ENCODE measurements at places on chromosomes 1 and 21.

- no peak for DNase-seq
Measured at GRCh38 chr1:212981571-212982328, 31.4 kb downstream of the VASH2 start.

GRCh38 chr21:38948377-38949069 lies 142.8 kb downstream of the ETS2 start:
- no peak for DNase-seq

DNA sequence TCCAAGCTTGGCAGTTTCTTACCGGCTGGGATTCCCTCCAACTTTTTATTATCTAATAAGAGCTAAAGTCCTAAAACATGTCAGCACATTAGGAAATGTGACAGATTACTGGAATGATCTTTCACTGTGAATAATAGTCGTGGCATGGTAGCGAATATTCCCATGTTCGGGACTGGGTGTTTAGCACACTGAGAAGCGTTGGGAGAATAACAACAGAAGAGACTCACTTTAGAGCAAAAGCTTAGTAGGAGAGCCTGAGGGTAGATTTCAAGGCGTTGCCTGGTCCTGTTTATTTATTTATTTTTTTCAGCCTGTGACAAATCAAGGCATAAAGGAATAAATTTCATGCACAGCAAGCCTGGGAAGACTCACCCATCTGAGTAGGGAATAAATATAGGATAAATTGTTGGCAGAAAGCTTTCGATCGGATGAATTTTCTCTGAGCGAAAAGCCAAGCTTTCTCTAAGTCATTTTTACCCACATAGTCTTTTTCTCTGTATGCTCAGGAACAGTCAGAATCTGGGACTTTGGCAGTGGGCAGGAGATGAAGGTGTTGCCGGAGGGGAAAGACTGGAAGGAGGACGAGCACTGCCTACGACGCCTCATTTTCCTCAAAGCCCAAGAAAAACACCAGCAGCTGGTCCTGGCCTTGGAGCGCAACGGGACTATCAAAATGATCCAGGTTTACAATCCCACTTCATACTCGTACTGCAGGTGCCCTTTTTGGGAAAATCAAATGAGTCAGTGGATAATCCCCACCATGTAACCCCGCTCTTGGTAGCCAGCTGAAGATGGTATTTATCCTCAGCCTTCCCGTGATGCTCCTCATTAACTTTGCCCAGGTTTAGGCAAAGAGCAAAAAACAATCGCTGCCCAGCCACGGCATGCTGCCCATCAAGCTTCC lies 97.2 kb downstream of the WDR64 start:
- DNase-seq = no peak

- no peak for DNase-seq
Measured at GRCh38 chr1:161915978-161916377, 107.7 kb downstream of the OLFML2B start.

DNA sequence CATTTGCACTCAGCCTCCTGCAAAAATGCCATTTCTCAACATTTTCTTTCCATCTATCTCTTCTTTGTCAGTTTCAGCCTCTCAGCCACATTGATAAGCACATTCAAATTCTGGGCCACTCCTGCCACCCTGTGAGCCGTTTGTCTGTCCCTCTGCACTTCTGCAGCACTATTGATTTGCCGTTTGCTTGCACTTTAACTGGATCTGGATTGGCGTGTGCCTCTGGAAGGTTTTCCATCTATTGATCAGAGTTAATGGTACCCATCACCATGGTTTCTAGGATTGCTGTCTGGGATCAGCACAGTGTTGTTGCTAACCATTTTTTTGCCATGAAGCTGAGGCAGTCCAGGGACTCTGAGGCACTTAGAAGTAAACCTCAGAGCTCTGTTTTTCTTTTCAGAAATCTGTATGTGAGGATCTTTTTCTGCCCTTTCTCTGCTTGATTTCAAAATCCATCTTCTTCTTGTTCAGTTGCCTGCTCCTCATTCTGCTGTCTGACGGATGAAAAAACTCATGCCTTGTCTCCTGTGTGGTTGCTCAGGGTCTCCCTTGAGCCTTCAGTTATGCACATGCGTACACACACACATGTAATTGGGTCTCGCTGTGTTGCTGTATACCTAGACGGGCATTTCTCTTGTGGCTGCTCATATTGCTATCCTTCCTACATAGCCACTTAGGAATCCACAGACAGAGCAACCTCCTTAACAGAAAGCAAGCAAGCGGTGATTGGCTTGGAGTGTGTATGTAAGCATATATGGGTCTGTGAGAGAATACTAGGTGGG lies 67.9 kb downstream of the NOS1AP start:
- DNase-seq = no peak

GRCh38 chr1:65148548-65149350 lies 746 bp downstream of the AK4 start:
- no peak for DNase-seq

DNA sequence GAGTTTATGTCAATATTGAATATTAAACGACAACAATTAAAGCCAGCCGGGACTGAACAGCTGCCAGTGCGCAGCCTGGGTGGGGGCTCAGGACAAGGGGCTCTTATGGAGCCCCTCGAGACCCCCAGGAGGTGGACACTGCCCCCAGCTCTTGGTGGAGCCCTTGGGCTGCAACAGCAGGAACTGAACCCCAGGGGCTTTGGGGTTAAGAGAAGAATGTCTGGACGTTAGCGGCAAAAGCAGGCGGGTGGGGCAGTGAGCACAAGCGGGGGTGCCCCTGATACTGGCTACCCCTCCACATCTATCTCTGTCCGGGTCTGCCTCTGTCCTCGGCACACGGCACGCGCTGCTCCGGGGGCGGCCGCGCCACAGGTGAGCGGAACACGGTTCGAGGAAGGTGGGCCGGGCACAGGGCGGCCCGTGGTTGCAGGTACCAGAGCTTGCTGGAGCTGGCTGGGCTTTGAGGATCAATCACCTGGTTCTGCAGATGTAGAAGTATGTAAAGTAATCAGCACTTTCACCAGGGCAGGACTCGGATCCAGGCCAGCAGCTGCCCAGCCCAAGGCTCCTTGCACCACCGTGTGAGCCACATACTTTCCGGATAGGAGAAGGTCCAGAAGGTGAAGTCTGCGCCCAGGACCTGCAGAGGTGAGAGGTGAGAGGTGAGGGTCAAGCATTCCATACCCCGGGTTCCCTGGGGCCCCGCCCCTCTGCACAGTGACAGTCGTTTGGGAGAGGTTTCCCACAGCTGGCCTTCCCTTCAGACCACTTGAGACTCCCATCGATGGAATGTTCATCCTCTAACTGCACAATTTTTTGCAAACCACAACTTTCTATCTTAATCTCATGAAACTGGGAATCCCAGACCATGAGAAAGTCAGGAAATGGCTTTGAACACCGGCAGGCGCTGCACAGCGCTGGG lies 12.4 kb upstream of the POFUT2 start:
- no peak for DNase-seq

- no peak for DNase-seq
Measured at GRCh38 chr21:15560383-15561056, 169.3 kb upstream of the USP25 start.

- no peak for DNase-seq
Measured at GRCh38 chr21:32094804-32095203, 184.0 kb downstream of the MIS18A start.

DNA sequence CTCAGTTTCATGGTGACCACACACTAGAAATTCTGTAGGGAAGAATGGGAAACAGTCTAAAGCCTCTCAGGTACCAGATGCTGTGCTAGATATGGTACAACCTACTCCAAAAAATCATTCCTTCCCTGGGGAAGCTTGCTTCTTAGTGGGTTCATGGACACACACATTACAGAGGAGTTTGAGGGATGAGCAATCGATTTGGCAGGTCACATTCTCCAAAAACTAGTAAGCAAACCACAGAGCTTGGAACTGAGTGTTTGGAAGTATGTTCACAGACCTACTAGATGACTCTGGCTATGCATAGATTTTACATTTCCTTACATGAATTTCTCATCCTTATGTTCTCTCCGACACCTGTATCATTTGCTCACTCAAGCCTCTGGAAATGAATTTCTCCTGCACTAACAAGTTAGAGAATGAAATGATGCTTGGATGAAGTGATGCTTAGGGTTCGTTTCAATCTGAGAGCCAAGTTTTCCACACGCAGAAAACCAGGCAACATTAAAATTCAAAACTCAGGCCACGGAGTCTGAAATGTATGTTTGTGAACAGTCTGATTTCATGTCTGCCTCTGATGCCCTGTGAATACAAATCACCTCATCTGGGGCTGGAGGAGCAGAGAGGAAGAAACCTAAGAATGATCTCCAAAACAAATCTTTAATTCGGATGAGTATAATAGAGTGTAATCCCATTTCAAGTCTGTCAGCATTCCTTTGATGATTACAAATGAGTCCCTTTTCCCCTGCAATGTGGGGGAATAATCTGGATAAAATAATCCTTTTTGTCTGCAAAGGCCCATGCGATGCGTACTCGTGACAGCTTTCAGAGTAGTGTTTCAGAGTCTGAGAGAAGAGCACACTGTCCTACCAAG lies 11.0 kb downstream of the EVA1C start:
- no peak for DNase-seq

DNA sequence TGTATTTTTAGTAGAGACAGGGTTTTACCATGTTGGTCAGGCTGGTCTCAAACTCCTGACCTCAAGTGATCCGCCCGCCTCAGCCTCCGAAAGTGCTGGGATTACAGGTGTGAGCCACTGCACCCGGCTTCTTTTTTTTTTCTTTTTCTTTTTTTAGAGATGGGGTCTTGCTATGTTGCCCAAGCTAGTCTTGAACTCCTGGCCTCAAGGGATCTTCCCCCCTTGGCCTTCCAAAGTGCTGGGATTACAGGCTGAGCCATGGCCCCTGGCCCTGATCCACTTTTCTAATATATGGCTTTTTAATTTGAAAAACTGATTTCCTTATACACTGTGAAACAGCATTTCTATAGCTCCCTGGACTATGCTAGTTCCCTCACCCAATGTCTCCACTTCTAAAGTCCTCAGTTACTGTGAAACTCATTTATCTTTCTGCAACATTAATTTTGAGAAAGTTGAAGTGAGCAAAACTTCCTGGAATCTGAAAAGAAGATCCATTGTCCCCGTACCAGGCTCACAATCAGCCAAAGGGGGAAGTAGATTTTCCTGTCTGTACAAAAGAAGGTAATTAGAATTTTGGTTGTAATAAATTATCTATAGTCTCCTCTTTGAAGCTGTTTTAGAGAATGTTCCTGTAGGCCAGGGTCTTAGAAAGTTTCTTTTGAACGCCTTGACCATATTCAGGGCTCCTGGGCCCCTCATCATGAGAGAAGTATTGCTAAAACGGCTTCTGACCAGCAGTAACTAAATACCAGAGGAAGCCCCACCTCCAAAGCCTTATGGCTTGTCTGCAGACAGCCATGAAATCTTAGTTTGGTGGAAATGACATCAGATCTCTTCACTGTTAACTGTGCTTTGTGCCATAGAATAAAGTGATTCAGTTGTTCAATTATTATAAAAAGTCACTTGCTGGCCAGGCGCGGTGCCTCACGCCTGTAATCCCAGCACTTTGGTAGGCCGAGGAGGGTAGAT lies 34.9 kb downstream of the DEGS1 start:
- no peak for DNase-seq

DNA sequence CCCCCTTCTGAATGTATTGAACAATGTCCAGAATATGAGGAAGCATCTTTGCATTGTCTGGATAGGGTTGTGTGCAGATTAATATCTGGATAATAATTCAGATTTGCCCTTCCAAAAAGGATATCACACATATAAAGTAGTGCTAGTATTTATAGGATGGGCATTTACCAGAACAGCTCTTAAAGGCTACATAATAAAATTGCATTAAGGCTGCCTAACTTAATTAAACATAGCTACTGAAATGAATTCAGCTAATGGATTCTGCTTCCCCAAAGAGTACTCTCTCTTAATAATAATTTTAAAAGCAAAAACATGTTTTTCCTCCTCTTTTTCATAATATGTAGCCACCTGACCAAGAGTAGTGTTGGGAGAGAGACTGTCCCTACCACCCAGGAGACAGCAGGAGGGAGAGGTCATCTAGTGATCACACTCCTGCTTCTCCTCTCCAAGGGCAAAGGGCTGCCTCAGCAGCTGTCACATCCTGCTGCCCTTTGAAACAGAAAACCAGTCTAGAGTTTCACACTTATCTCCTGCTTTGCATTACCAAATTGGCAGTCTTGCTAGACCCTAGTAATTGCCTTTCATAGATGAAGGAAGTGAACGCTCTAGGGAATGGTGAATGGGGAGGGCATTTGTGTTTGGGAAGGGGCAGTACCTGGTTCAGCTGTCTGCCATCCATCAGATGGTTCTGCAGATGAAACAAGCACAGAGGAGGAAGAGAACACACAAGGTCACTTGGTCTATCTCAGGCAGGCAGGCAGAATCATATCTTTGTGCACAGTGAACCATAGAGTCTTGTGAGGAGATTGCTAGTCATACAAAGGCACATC lies 29.3 kb upstream of the DDAH1 start:
- no peak for DNase-seq

All from smooth muscle cell of the brain vasculature (primary cell).